B cell (primary cell): ENCODE measurements at places on chromosomes 5 and 9. TPM values are rescaled to one million over a fixed set of nuclear protein-coding genes. Genes with fewer than 3 reads are reported as not detected.

DNA sequence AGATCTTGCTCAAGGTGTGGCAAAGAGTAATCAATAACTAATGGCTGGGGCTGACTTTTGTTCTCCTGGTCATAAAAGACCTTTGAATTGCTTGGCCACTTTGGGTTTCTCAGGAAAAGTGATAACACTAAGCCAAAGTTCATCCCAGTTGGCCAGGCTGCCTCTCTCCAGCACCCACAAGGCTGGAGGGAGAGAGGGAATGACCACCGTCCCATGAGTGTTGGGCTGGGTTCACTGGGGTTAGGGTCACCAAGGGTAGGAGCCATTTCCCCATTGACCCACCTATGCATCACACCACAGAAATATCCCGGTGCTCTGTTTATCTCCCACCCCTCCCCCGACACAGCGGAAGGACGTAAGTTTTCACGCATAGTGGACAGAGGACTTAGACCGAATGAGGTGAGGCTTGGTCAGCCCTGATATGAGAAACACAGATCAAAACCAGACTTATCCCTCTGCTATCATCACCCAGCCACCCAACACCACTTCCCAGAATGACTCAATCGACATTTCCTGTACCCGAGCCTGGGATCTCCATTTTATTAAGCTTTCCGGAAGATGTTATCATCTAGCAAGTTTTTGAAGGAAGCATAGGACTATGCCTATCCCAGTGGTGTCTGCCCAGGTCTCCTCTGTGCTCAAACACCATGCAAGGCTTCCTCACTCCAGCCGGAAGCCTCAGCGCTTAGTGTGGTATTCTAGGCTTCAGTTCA lies 27.0 kb upstream of the PPARGC1B start:
- DNase-seq: no peak

DNA sequence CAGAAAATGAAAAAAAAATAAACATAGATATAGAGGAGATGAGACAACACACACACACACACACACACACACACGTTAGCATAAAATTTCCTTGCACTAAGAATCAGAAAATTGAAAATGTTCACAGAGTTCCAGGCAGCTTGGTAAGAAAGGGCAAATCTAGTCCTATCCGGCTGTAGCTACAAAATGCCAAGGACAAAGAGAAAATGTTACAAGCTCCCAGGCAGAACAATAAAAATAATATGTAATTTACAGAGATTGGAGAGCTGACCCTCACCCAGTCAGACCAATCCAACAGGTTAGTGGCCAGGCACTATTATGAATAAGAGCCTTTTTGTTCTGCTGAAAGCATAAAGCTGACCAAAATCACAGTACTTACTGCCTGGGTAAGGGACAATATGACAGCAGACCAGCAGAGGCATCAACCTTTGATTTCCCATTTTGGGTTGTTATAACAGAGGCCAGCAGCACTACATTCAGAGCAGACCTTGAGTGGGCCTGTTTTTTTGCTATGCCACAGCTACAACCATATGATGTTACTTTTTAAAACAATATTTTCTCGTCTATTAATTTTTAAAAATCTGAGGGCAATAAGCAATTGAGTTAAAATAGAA lies 892.6 kb downstream of the TAF11L14 start:
- no peak for DNase-seq

GRCh38 chr9:131318231-131319085 lies 28.9 kb downstream of the PLPP7 start:
- no peak for DNase-seq

DNA sequence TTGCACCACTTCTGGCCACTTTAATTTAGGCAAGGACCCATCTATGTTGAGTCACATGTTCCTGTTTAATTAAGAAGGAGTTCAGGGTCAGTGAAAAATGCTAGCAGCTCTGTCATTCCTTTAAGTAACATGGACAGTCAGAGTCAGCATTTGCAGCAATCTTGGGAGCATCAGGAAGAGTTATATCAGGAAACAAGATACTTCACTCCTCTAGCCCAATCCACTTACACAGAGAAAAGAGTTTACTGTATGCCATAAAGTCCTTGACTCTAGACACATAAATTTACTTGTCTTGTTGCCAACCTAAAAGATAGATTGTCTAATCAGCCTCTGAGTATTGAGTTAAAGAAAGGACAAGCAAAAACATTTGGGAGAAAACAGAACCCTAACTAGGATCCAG lies 266.7 kb downstream of the PJA2 start:
- DNase-seq: no peak

- no peak for DNase-seq
Observed at GRCh38 chr5:148897842-148898241, 71.4 kb downstream of the ADRB2 start.

DNA sequence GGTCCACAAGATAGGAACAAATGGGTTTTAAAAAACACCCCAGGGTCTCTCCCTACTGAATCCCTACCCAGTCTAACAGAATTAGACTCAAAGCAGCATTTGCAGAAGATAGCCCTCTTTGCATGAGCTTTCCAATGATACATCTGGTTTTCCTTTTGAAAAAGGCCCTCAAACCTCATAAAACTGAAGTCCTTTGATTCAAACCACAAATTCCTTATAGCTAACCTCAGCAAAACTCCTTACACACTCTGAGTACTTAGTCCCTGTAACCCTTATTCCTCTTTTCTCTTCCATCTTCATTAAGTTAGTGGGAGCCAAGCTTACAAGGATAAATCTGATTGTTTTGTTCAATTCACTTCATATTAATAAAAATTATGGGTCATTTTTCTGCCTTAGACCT lies 90.5 kb upstream of the TNC start:
- no peak for DNase-seq

GRCh38 chr5:22471154-22471553 lies 382.0 kb downstream of the CDH12 start:
- DNase-seq: no peak

DNA sequence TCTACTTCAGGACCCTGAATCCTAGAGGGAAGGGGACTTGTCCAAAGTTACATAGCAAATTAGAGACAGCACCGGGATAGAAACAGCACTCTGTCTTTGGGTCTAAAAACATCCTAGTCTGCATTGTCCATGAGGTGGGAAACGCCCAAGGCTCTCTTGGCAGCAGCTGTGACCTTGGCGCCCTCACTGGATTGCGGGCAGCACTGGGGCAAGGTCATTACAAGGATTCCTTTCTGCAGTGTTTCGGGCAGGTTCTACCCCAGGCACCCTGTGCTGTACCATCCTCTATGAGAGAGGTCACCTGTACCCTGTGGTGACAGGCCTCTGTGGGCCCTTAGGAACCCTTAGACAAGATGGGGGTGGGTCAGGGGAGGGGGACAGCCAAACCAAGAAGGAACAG lies 8.6 kb downstream of the CD74 start:
- DNase-seq: no peak

- DNase-seq: no peak
Observed at GRCh38 chr5:109786206-109786855, 96.6 kb downstream of the MAN2A1 start.

GRCh38 chr9:37030611-37030939 lies 3.5 kb downstream of the PAX5 start:
- peak; percentile 69 for DNase-seq

DNA sequence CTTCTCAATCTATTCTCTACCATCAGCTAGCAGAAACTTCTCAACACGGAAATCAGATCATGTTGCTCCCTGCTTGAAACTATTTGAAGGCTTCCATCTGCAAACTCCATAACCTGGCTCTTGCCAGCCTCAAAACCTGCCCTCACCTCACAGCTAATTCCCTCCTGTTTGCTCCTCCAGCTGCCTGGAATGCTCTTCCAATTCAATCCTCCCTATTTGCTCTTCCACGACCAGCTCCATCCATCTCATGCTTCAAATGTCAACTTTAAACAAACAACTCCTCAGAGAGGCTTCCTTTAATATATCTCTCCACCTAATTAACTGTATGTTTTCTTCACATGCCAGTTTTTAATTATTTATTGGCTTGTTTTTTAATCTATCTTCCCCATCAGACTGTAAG lies 1.5 kb downstream of the PLAA start:
- DNase-seq: no peak

- DNase-seq: no peak
Observed at GRCh38 chr5:89520771-89521170, 637.8 kb upstream of the MEF2C start.

- DNase-seq: no peak
Observed at GRCh38 chr5:136420168-136420898, 55.0 kb upstream of the TRPC7 start.

DNA sequence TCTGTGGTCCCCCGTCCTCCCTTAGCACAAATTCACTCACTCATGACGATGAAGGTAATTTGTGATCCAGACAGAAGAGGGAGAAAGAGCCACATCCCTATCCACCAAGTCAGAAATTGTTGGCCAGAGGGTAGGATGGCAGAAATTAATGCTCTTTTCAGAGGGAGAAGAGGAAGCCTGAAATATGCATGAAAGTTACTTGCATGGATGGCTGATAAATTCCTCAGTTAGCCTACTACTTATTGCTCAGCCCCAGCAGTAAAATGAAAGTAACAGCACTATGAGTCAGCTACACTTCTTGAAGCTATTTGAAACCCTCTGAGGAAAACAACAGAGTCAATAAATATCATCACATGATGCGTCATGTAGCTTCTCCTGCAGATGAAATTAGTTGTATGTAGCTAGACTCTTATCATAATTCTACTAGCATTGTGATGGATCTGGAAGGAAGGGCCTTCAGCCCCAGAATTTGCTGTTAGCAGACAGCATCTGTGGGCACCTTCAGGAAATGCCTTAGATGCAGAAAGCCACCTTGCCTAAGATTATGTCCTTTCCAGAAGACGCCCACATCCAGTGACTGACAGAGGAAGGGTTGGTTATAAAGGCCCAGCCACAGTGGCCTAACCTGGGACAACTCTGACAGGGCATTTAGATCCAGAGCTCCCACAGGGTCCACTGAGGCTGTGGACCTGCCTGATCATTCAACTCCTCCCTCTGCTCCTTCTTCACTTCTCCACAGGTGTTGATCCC lies 81.2 kb upstream of the CCDC112 start:
- no peak for DNase-seq

GRCh38 chr9:112898872-112899311 lies 8.2 kb upstream of the SLC46A2 start:
- no peak for DNase-seq

DNA sequence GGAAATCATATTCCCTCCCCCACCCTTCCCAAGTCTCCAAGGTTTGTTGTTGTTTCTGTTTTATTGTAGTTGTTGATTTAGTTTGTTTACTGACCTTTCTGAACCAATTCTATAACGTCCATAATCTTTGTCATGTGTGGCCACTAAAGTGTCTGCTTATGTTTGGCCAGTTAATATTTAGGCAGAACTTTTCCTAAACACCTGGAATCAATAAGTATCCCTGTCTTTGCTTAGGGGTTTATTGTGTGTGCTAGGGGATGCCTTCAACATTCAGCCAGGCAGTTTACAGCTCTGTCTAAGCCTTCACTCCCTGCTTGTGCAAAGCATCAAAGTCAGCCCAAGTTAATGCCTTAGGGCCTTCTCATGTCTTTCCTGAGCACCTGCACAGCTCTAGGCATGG lies 16.9 kb upstream of the LECT2 start:
- DNase-seq: no peak

DNA sequence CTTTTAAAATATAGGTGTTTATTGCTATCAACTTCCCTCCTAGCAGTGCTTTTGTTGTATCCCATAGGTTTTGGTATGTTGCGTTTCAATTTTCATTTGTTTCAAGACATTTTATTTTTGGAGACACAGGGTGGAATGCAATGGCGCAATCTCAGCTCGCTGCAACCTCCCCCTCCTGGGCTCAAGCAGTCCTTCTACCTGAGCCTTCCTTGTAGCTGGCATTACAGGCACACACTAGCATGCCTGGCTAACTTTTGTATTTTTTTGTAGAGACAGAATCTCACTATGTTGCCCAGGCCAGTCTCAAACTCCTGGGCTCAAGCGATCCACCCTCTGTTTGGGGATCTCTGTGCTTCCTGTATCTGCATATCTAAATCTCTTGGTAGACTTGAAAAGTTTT lies 35.4 kb upstream of the CCDC180 start:
- no peak for DNase-seq

GRCh38 chr9:94937214-94937903 lies 210.9 kb downstream of the AOPEP start:
- DNase-seq: no peak

DNA sequence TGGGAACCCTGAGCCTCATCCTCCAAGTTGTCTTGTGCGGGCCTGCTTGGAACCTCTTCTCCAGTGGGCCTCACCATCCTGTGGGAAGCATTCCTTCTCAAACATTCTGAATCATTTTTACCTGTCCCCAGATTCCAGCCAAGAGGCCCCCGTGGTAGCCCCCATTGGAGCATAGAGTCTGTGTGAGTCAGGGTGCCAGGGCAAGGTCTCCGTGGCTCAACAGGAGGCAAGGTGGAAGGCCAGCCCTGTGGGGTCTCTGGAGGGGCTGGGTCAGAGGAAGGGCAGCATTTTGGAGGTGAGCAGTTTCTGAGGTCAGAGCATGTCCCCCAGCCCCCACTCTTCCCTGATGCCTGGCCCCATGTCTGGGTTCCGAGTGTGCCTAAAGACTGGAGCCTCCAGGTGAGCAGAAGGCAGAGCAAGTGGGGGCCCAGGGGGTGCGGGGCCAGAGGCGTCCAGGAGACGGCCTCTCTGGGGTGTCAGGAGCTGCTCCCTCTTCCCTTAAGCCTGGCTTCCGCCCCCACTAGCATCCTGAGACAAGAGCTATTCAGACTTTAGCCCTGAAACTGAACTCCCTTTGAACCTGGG lies 2.1 kb downstream of the CACNA1B start:
- DNase-seq: no peak

GRCh38 chr5:23468658-23469057 lies 38.8 kb upstream of the PRDM9 start:
- no peak for DNase-seq

GRCh38 chr5:6261668-6262067 lies 116.7 kb downstream of the MED10 start:
- no peak for DNase-seq

- DNase-seq: no peak
Observed at GRCh38 chr5:151002681-151003502, 17.5 kb upstream of the GPX3 start.

DNA sequence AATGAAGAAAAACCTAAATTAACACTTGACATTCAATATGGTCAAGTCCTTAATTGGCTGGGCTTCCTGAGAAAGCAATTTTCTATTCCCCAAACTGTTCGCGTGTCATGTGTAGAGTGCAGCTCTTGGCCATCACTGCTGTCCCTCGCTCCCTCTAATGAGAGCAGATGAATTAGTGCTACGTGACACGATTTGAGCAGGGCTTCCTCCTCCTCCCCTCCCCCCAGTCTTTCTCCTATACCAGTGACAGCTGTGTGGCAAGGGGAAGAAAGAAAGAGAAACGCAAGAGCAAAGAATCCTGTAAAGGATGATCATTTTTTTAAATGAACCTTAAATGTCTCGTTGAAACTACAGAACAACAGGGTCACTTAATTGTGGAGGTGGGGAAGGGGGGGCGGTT lies 159.6 kb downstream of the BNC2 start:
- DNase-seq: no peak

GRCh38 chr5:110865400-110866094 lies 126.7 kb downstream of the SLC25A46 start:
- DNase-seq: no peak

GRCh38 chr5:2895196-2895595 lies 143.7 kb upstream of the IRX2 start:
- no peak for DNase-seq

GRCh38 chr5:9394221-9394620 lies 151.7 kb downstream of the SEMA5A start:
- DNase-seq: no peak

- no peak for DNase-seq
Observed at GRCh38 chr5:83426855-83427254, 44.7 kb upstream of the VCAN start.

GRCh38 chr5:57113481-57113880 lies 60.4 kb upstream of the GPBP1 start:
- DNase-seq: no peak

The CARTPT gene
- total RNA-seq: not detected in 2 replicates

The SLC6A7 gene
- total RNA-seq: not detected in 2 replicates

The LCN9 gene
- total RNA-seq: not detected in 2 replicates

The EPB41L4A gene
- 11.1 and 12.9 TPM in 2 replicates for total RNA-seq
